Stimulated activated CD8-positive, alpha-beta memory T cell treated with anti-CD3 and anti-CD28 coated beads, Interleukin-7, amount 100 ng/mL, for 24 hours (primary cell): ENCODE measurements at places on chromosomes 13 and 19.

DNA sequence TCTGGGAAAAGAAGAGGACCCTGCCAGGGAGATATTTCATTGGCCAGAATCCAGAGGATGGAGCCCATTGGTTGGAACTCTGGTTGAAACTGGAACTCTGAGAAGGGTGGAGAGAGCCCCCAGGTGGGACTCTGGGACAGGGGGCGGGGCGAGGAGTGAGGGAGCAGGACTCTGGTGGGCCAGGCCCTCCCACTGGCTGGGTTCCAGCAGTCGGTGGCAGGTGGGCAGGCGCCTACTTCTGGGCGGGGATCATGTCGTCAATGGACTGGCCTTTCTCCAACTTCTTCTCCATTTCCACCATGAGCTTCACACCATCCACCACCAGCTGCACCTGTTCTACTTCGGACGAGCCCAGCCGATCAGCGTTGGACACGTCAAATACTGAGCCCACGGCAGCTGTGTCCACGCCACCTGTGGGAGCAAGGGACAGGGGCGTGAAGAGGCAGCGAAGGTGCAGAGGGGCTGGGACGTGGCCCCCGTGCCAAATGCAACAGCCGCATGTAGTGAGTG, 16.1 kb downstream of the CKM start:
- no peak for DNase-seq

DNA sequence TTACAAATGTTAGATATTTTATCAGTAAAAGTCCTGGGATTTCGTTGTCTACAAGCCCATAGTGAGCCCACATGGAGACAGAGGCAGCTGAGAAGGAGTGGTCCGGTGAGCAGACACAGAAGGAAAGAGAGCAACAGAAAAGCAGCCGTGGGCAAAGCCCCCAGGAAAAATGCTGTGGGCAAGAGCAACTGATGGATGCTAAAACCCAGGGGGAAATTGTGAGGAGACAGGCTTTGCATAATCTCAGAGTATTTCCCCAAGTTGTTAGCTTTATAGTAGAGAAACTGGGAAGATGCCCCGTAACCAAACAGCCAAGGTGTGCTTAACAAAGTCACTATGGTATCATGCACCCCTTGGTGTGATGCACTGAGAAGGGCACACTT, 35.1 kb downstream of the GJA3 start:
- DNase-seq: no peak

DNA sequence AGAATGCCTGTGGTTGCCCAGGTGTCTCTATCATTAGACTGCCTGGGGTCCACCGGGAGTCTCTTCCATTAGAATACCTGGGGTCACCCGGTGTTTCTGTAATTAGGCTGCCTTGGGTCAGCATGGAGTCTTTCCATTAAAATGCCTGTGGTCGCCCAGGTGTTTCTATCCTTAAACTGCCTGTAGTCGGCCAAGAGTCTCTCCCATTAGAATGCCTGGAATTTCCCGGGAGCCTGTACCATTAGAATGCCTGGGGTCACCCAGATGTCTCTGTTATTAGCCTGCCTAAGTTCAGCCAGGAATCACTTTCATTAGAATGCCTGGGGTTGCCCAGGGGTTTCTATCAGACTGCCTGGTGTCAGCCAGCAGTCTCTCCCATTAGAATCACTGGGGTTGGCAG, 1492.8 kb downstream of the UQCRFS1 start:
- DNase-seq: no peak

GRCh38 chr13:78607409-78608251, 4.3 kb upstream of the POU4F1 start:
- no peak for DNase-seq

- DNase-seq: no peak
These were observed 432 bp downstream of the ZNF611 start for GRCh38 chr19:52734331-52734892.

- peak; percentile 82 for DNase-seq
These were observed 38.3 kb downstream of the ZSWIM4 start for GRCh38 chr19:13833330-13834243.

- no peak for DNase-seq
These were observed 4.1 kb upstream of the CD79A start for GRCh38 chr19:41872775-41873647.
